Fibroblast of lung (primary cell): ENCODE measurements at places on chromosomes 3 and 15. TPM values are rescaled to one million over a fixed set of nuclear protein-coding genes. Genes with fewer than 3 reads are reported as not detected.

Gene FOXB1
- not detected in 2 replicates for total RNA-seq

Gene CYP8B1
- not detected in 2 replicates for total RNA-seq

Gene ATP2B2
- total RNA-seq = not detected in 2 replicates

Gene ADIPOQ
- not detected in 2 replicates for total RNA-seq

Gene FETUB
- not detected in 2 replicates for total RNA-seq

Gene PLA2G4E
- total RNA-seq = not detected in 2 replicates

Gene RTP4
- 2.1 and 3.5 TPM in 2 replicates for total RNA-seq
